Neural progenitor cell (in vitro differentiated cells): ENCODE measurements at places on chromosomes 7 and 10. TPM values are rescaled to one million over a fixed set of nuclear protein-coding genes. Genes with fewer than 3 reads are reported as not detected.

DNA sequence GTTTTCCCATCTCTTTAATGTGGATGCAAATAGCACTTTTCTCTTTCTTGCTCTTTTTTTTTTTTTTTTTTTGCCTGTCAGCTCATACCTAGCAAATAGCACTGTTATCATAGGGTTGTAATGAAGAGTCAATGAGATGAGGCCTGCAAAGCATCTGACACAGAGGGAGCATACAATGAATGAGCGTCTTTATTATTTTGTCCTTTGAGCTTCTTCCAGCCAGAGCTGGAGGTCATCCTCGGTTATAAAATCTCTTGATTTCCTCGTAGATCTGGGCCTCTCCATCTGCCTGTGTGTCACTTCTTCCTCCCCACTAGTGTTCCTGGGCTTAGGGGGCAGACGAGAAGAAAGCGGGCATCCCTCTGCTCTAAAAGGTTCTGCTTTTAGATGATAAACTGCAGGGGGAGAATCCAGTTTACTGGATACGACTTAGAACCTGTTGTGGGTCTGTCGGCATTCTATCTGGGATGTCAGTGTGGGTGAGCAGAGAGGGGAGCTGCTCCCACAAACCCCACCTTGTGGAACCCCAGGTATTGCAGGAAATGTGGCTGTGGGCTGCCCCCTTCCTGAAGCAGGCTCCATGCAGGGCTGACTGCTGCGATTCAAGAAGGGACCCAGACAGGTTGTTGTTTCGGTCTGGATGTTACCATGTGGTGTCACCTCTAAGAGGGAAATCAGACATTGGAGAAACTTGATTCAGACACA is 135.8 kb upstream of the GPR26 start:
- H3K36me3 ChIP-seq, result no peaks in the 10 kb centered on the region
- H3K27me3 ChIP-seq, result no peaks in the 10 kb centered on the region
- no peaks in the 10 kb centered on the region for H3K4me1 ChIP-seq

DNA sequence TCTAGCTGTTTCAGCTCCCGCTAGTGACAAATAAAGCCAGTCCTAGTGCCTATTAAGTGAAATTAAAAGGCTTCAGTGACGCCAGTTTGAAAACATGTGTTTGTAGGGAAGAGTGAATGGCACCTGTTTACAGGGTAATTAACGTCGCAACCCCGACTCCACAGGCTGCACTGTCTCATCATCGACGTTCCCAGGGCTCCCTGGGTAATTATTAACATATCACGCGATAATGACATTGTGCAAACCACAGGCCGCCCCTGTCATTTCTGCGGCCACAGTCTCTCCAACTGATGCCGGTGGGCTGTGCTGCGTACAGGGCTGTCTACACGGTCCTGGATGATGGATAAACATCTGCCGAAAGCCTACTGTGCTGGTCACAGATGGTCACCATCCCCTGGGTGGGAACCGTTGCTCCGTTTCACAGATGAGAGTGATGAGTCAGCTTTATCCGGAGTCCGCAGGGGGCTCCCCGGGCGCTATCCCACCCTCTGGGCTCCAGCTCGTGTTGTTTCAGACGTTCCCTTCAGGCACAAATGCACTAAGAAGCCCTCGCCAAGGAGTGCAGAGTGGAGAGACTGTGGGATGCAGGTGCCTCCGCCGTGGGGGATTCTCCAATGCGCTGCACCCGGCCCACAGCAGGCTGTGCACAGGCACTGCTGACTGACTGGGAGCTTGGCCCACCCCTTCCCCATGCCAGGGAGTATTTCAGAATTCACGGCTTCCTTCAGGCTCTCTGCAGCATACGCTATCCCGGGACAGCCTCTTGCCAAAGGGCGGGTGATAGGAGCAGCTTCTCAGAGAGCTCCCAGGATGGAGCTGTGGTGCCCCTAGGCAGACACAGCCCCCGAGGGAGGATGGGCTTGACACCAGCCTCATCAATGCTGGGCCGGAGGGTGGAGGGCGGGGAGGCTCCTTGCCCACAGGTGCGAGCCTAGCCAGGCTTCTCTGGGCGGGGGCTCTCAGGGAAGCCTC is 491.8 kb upstream of the FOXK1 start:
- no peak overlapping the region for H3K27ac ChIP-seq
- no peak overlapping the region for H3K4me3 ChIP-seq
- no peaks in the 10 kb centered on the region for H3K36me3 ChIP-seq
- no peaks in the 10 kb centered on the region for H3K27me3 ChIP-seq

ANLN gene
- 117 and 176 TPM in 2 replicates for total RNA-seq

IKZF5 gene
- total RNA-seq, result 5.5 and 10.7 TPM in 2 replicates
